Umbilical cord (tissue), 2 donors: ENCODE measurements at places on chromosomes 2 and 18. TPM values are rescaled to one million over a fixed set of nuclear protein-coding genes. Genes with fewer than 3 reads are reported as not detected.

- DNase-seq, result no peak
Observed at GRCh38 chr2:74860079-74860478, 26.2 kb downstream of the HK2 start.

Gene UGT1A5
- not detected for total RNA-seq

Gene SNORC
- 0.24 TPM for total RNA-seq

Gene TXNDC2
- 5.1 TPM for total RNA-seq

Gene MOB1A
- total RNA-seq, result 112 TPM
